Mucosa of gallbladder (tissue), 1 donor: ENCODE measurements at places on chromosomes 5 and 9. TPM values are rescaled to one million over a fixed set of nuclear protein-coding genes. Genes with fewer than 3 reads are reported as not detected.
A peak's percentile ranks its signal among the peaks of the same experiment; 100 is the strongest.

AMBP gene
- 1,366 TPM for total RNA-seq

AOPEP gene
- 105 TPM for total RNA-seq

AJM1 gene
- 19.4 TPM for total RNA-seq

CCL27 gene
- not detected for total RNA-seq

GPRIN1 gene
- 1.1 TPM for total RNA-seq

SHOC1 gene
- total RNA-seq: not detected

SPINK13 gene
- not detected for total RNA-seq

GLIPR2 gene
- 17.0 TPM for total RNA-seq

TNFSF15 gene
- 2.2 TPM for total RNA-seq

HNRNPH1 gene
- 466 TPM for total RNA-seq

GRCh38 chr9:109247228-109247627 is 73.6 kb downstream of the EPB41L4B start:
- no peak for DNase-seq

GRCh38 chr5:170278611-170279458 is 18.7 kb downstream of the LCP2 start:
- peak; percentile 68 for DNase-seq

- DNase-seq: no peak
These were observed 89.7 kb upstream of the SAP30L start for GRCh38 chr5:154356020-154356655.

DNA sequence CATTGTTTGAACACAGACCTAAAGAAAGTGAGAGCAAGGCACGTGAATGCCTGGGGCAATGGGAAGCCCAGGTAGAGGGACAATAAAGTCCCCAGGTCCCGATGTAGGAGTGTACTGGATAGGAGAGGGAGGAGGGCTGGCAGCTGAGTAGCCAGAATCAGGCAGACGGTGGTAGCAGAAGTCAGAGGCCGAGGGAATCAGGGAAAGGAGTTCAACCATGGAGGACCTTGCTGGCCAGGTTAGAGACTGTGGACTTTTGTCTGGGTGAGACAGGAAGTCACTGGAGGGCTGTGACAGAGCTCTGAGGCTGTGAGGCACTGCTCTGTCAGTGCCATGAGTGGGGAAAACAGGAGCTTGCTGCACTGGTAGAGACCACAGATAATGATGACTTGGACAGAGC is 248.2 kb downstream of the EFNA5 start:
- no peak for DNase-seq

GRCh38 chr5:72157625-72157962 is 50.3 kb downstream of the MAP1B start:
- no peak for DNase-seq

DNA sequence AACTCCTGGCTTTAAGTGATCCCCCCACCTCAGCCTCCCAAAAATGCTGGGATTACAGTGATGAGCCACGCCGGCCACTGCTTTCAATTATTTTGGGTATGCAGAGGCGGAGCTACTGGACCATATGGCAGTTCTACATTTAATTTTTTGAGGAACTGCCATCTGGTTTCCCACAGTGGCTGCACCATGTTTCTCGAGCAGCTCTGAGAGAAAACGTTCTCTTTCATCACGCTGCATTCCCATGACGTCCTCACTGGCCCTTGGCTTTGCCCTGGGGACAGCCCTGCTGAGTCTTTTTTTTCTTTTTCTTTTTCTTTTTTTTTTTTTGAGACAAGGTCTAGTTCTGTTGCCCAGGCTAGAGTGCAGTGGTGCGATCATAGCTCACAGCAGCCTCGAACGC is 35.5 kb upstream of the GRHPR start:
- no peak for DNase-seq

GRCh38 chr9:3323714-3324113 is 202.1 kb downstream of the RFX3 start:
- no peak for DNase-seq

- DNase-seq: no peak
These were observed 49.1 kb upstream of the GADD45G start for GRCh38 chr9:89555451-89556375.

GRCh38 chr9:77194423-77194822 is 17.1 kb downstream of the VPS13A start:
- no peak for DNase-seq

GRCh38 chr5:63097286-63097685 is 518.7 kb downstream of the LRRC70 start:
- no peak for DNase-seq

GRCh38 chr9:106860721-106861639 is 2.0 kb upstream of the ZNF462 start:
- DNase-seq: no peak

GRCh38 chr9:89952401-89952800 is 347.6 kb downstream of the GADD45G start:
- no peak for DNase-seq

DNA sequence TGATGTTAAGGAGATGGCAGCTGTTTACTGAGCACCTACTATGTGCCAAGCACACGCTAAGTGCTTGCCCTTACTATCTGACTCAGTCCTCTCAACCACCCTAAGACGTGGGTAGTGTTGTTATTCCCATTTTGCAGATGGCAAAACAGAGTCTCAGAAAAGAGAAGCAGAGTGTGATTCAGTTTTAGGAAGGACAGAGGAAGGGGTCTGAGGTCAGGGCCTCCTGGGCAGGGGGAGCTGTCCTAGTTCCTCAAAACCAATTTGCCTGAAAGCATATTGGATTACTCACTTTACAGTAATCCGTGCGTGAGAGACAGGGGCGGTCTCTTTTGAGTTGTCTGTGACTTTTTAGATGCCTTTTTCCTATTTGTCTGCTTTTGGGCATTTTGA is 23.2 kb downstream of the DNM1 start:
- no peak for DNase-seq

DNA sequence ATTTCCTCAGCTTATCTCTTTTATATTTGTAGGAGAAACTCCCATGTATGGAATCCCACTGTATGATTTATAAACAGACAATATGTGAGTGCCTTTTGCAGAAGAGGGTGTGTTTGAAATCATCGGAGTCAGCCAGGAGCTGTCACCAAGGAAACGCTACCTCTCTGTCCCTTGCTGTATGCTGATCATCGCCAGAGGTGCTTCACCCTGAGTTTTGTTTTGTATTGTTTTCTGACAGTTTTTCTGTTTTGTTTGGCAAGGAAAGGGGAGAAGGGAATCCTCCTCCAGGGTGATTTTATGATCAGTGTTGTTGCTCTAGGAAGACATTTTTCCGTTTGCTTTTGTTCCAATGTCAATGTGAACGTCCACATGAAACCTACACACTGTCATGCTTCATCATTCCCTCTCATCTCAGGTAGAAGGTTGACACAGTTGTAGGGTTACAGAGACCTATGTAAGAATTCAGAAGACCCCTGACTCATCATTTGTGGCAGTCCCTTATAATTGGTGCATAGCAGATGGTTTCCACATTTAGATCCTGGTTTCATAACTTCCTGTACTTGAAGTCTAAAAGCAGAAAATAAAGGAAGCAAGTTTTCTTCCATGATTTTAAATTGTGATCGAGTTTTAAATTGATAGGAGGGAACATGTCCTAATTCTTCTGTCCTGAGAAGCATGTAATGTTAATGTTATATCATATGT is 18.0 kb upstream of the CTSL start:
- DNase-seq: no peak

DNA sequence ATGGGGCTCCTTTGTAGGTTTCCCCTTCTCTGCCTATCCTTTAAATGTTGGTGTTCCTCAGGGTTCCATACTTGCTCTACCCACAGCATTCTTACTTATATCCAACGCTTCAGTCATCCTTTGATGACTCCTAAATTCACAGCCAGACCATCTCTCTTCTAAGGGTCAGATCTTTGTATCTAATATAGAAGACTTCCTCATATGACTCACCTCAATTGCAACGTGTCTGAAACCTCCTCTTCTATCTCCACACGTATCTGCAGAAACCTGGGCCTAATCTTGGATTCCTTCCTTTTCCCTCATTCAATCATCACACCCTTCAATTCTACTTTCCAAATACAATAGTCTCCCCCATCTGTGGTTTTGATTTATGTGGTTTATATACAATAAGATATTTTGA is 68.3 kb downstream of the HMGCR start:
- no peak for DNase-seq

DNA sequence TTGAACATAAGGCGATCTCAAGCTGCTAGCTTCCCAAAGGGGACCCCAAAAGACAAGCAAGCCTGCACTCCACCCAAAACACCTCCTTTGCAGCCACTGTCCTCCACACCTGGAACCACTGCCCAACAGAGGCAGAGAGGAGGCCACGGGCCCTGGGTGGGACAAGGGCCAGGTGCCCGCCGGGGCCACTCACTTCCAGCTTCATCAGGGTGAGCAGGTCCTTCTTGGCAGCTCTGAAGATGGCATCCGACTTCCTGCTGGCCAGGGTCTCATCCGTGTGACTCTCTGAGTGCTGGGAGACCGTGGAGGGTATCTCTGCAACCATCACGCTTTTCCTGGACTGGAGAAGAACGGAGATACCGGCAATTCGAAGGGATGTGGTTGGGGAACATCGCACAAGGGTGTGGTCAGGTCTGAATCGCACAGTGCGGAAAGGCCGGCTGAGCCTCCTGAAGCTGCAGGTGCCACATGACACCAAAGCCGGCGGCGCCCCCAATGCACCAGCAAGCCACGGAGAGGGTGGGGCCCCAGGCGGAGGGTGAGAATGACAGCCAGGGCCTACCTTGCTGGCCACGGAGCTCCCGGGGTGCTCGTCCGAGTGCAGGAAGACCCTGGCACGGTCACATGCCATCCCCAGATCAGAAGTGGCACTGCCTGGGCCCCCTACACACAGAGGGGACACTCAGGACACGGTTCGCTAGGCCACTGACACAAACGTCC is 44.6 kb downstream of the PNPLA7 start:
- DNase-seq: no peak

- DNase-seq: no peak
These were observed 385.0 kb upstream of the TRPC7 start for GRCh38 chr5:136750224-136750862.

- peak; percentile 27 for DNase-seq
These were observed 4.6 kb downstream of the NIPAL4 start for GRCh38 chr5:157464519-157465171.

DNA sequence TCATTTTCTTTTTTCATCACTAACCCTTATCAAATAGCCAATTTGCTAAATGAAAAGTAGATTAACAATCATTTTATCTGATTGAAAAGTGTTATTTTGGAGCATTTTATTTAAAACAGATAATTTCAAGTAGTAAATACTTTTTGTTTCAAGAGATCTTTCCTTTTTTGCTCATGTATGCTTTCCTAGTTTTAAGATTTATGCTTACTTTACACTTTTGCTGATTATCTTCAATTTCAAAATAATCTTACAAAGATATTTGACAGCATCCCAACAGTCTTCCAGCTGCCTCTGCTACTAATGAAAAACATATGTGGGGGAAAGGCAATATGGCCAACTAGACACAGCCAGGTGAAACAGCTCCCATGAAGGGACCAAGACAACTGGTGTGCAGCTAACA is 1027.3 kb upstream of the CDH9 start:
- DNase-seq: no peak

- DNase-seq: no peak
These were observed 60.1 kb downstream of the MAT2B start for GRCh38 chr5:163565492-163565891.
